Suppressor macrophage treated with lipopolysaccharide for 1 hour (primary cell): ENCODE measurements at places on chromosomes 11 and 22.

GRCh38 chr11:85941380-85941973 is 86.3 kb downstream of the CCDC83 start:
- peak; percentile 67 for DNase-seq

DNA sequence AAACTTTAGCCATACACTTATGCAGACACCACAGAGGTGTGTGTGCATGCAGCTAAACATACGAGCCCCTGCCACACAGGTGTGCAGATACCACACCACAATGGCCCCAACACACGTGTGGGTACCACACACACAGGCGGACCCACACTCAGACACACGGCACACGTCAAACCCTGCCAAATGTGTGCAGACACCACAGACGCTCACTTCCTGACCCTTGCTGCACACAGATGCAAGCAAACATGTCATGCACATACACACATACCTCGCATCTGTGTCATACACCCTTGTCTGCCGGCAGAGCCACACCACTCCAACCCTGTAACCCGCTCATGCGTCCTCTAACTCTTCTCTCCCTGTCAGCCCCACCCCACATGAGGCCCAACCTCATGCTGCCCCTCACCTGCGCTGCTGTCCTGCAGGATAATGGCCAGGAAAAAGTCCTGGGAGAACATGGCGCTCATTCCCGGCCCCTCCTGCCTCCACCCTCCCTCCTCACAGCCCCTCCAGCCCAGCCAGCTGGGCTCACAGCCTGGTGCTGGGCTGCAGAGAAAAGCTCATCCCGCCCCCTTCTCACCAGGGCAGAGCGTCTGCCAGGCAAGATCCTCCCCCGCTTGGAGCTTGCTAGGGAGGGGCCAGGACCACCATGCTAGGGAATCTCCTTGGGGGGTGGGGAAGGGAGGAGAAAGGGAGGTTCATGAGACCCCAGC is 14.2 kb downstream of the SMPD1 start:
- no peak for DNase-seq

GRCh38 chr11:69585385-69585784 is 55.6 kb upstream of the CCND1 start:
- DNase-seq, result no peak

- DNase-seq, result no peak
Observed at GRCh38 chr11:36412781-36413383, 97.2 kb downstream of the TRAF6 start.

DNA sequence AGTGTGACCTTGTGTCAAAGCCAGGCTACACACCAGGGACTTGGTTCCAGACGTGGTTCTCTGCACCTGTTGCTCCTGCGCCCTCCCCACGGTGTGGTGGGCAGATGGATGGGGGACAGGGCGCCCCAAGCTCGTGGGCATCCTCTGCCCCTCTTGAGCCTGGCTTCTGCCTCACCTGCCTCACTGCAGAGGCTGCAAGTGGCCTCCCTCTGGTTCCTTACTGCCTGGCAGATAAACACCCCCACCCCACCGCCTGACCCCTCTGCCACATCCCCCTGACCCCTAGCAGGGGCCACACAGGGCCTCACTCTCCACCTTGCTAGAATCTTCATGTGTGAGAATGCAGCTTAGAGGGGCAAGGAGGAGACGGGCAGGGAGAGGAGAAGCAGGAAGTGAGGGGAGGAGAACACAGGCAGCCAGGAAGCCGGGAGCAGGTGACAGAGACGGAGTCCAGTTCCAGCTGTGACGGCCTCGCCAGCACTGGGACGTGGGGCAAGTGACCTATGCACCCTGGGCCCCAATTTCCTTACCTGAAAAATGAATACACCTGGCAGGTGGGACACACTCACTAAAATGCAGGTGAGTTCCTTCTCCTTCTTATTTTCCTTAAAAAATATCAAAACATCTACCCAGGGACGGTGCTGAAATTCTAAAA is 178.3 kb downstream of the EFCAB6 start:
- DNase-seq, result no peak

DNA sequence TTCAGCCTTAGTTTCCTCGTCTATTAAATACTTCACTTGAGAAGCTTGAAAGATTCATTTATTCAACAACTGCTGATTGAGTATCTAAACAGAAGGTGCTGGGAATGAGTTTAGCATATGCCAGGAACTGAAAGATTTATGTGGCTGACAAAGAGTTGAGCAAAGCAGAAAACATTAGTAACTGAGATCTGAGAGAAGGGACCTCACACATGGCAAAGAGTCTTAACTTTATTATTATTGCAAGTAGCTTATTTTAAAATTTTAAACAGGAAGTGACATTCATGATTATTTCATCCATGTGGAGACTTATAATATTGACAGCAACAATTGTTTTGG is 133.6 kb downstream of the CASP12 start:
- no peak for DNase-seq

- DNase-seq, result no peak
Observed at GRCh38 chr11:76939219-76939631, 78.5 kb downstream of the ACER3 start.

DNA sequence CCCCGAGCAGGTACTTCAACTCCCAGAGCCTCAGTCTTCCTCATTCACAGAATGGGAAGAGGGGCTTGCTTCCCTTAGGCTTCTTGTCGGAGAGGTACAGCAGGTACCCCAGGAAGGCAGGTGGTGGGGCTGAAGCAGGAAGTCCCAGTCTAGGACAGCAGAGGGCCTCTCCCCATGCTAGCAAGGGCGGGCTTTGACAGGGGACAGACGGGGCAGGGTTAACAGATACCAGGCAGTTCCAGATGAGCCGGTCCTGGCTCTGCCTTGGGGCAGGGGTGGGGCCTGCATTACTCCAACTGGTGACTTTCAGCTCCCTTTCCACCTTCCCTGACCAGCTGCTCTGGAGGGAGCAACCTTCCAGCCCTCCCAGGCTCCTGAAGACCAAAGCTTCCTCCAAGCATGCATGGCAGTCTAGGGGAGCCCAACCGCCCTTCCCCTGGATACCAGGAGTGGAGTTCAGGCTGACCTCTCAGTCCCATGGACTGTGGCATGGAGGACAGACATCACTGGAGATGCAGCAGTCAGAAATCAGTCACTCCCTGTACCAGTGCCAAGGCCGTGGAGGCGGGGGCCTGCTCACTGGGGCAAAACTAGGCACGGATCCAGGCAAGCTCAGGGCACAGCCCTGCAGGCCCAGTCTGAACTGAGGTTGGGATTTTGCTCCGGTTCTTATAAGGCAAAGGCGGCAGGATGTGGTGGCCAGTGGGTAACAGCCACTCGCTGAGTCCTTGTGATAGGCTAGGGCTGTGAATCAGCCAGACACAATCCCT is 60.5 kb downstream of the NAT10 start:
- no peak for DNase-seq

DNA sequence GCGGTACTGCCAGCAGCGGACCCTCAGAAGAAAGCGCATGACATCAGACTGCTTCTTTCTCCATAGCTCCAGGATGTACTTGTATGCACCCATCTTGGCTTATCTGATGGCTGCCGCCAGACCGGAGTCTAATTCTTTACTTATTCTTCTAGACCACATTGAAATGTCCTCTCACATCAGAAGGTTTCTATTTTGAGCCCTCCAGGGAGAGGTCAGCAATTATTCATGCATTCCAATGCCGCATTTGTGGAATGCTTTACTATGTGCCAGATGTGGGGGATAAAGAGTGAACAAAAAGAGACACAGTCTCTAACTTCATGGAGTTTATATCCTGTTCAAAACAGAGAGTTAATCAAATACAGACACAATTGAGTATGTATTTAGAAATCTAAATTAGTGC is 230.1 kb downstream of the MIAT start:
- DNase-seq, result no peak

DNA sequence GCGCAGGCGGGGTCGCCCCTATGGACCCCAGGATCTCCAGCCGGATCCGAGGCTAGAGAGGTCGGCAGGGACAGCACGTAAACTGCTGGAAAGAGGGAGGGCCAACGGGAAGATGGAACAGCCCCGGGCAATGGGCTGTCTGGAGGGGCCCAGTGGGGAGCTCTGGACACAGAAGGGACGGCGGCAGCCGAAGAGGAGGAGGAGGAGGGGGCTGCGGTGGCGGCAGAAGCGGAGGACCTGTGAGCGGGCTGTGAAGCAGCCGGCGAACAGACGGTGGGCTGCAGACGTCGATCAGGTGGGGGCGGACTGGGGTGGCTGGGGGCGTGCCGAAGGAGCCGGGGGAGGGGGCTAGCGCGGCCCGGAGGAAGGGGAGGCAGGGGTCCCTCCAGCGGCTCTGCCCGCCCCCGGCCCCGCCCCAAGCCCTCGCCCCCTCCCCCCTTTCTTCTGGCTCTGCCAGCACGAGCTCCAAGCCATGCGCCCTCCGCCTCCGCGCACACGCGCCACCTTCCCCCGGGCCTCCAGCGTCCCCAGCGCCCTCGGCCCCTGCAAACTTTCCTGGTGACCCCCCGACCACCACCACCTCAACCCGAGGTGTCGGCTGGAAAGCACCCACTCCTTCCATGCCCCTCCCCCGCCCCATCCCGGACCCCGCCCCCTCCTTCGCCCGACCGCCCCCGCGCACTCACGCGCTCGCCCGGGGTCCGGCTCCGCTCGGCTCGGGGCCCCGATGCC is 432 bp downstream of the TNKS1BP1 start:
- DNase-seq, result peak; percentile 26

DNA sequence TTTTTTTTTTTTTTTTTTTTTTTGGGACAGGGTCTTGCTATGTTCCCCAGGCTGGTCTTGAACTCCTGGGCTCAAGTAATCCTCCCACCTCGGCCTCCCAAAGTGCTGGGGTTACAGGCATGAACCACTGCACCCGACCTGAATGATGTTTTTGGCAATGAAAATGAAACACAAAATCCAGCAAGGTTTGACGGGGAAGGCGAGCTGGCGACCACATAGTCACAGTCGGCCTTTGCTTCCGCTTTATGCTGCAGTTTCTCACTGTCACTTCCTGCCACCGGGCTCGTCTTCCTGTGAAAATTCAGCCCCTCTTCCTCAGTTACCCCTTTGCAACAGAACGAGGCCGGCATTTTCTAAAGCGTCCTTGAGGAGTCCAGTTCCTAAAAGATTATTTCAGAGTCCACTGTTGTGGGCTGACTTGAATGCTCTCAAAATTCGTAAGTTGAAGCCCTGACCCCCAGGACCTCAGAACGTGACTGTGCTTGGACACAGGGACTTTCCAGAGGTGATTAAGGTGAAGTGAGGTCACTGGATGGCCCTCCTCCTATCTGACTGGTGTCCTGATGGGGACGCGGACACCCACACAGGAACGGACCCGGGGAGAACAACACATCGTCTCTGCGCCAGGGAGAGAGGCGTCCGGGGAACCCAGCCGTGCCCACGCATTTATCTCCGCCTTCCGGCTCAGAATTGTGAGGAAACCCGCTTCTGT is 2.9 kb upstream of the BID start:
- DNase-seq, result peak; percentile 95

DNA sequence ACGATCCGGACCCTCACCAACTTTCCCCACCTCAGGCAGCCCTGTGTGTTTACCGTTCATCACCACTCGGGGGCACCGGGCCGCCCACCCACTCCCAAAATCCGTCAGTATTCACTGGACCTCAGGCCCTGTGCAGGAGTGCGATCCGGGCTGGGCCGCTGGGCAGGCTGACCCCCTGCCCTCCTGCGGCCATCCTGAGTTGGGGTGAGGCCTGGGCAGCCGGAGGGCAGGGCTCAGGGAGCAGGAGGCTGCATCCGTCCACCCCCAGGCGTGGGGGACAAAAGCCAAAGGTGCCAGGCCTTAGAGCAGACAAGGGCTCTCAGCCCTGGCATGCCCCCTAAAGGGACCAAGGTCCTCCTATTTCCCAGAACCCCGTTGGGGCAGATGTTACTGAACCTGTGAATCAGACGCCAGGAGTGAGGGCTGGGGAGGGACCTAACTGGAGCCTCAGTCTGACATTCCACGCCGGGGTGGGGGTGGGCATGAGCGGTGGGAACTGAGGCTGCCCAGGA is 16.8 kb upstream of the TMEM191C start:
- DNase-seq, result no peak

DNA sequence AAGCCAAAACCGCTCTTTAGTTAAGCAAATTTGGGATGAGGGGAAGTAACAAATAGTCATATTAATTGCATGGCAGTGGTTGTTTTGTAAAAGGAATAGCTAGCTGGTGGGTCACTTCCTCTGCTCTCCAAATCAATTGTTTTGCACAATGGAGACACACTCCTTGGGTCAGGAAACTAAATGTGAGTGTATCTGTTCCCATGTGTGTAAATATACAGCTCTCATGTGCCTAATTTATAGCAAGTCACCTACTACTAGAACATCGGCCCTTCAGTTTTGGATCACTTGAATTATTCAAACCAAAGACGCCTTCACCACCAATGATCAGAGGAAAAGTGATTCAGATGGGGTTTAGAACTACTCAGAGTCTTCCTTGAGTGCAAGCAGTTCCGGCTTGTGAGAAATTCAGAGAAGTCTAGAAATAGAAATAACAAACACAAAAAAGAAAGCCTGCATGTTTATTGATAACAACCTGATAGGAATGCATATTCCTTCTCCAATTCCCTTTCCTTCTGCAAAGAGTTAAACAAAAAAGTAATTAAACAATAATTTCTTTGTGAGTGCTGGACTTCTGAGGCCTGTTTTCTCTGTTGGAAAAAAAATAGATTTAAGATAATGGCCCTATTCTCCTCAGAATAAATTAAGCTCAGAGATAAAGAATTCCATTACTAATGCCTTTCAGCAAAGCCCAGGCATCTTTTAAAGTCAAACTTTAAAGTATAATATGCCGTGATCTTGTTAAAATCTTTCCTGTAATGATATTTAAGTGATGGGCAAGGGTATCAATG is 100.4 kb downstream of the KIRREL3 start:
- no peak for DNase-seq

DNA sequence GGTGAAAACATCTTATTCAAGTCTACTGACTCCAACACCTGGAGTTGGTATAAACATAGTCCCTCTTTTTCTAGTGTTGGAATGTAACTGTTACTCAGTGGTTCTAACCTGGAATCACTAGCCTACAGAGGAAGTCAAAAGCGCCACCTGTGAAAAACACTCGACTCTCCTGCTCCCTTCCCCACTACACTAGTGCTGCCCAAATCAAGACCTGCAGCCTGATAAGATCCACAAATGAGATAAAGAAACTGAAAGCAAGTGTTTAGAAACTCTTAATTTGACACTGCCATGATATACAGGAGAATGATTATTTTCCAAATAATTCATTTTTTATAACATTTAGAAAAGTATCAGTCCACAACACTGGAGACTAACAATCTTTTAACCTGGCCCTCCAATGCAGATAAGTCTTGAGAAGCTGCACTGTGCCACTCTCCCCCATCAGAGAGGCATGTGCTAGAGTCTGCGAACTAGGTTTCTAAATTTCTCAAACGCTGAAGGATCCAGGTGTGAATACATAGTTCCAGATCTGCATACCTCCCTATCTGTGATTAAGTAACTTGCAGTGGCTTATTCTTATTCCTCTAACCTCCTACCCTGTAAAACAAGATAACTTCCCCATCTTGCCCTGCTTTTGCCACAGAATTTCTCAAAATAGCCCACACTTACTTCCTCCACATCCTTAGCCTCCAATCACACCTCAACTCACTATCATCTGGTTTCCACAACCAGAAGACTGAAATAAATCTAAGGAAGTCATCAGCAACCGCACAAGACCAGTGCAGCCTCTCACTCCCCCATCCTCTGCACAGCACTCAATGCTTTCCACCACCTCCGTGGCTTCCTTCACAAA is 88.1 kb downstream of the RRAS2 start:
- peak; percentile 62 for DNase-seq

- no peak for DNase-seq
Observed at GRCh38 chr22:48653929-48654328, 1173.7 kb downstream of the BRD1 start.

GRCh38 chr22:46561435-46561905 is 24.1 kb upstream of the CELSR1 start:
- DNase-seq, result peak; percentile 38
